A375 (cell line): ENCODE measurements at places on chromosomes 12 and 14. TPM values are rescaled to one million over a fixed set of nuclear protein-coding genes. Genes with fewer than 3 reads are reported as not detected.

Gene P2RX2
- not detected in 2 replicates for total RNA-seq

Gene HDAC7
- total RNA-seq: 22.5 and 27.8 TPM in 2 replicates

Gene CCDC60
- total RNA-seq: not detected in 2 replicates

Gene NKX2-1
- total RNA-seq: 0.11 and 0.61 TPM in 2 replicates

Gene VRTN
- not detected in 2 replicates for total RNA-seq
